ENCODE measurements at places on chromosomes 7 and 10. TPM values are rescaled to one million over a fixed set of nuclear protein-coding genes. Genes with fewer than 3 reads are reported as not detected.

- no peak for DNase-seq
These were observed 66.7 kb downstream of the PTEN start for GRCh38 chr10:87930141-87930540.

DNA sequence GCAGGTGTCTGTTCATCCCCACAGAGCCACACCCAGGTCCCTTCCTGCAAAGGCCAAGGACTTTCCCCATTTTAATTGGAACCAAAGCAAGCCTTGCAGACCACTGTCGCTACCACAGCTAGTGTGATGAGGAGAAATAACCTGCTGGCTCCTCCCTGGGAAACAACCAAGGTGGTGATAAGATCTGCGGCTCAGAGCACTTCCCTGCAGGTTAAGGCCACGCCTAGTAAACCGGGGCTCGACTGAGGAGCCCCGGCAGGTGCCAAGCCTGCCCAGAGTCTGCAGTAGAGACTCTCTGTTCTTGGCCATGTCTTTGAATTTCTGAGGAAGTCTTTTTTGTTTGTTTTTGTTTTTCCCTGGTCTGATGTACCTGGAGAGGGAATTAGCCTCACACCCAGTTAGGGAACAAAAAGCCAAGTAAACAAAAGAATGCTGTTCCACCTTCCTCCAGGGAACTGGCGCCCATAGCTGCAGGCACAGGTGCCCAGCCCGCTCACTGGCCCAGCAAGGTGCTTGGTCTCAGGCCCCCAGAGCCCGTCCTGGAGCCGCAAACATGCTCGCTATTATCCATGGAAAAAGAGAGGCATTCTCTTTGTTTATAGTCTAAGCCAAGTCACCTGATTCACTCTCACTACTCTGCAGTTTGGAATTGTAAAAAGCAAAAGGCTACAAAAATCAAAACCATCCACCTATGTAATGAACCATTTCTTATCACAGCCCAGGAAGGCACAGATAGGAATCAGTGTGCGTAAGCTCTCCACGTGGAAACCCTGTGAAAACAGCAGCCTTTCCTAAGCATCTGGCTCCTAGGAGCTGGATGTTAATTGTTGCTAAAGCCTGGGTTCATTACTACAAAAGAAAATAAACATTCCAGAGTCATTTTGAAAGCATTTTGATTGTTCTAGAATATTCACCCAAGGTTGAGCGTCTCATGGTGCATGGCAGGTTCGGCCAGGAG is 2.7 kb downstream of the GPR146 start:
- no peak for DNase-seq

- no peak for DNase-seq
These were observed 70.2 kb upstream of the GRB10 start for GRCh38 chr7:50852901-50853300.

DNA sequence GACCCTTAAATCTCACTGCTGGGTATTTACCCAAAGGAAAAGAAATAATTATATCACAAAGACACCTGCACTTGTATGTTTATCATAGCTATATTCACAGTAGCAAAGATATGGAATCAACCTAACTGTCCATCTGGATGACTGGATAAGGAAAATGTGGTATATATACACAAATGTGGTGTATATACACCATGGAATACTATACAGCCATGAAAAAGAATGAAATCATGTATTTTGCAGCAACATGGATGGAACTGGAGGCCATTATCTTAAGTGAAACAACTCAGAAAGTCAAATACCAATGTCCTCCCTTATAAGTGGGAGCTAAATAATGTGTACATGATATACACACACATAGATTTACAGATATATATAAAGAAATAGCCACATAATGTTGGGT is 168.2 kb downstream of the SH2D4B start:
- DNase-seq, result no peak

DNA sequence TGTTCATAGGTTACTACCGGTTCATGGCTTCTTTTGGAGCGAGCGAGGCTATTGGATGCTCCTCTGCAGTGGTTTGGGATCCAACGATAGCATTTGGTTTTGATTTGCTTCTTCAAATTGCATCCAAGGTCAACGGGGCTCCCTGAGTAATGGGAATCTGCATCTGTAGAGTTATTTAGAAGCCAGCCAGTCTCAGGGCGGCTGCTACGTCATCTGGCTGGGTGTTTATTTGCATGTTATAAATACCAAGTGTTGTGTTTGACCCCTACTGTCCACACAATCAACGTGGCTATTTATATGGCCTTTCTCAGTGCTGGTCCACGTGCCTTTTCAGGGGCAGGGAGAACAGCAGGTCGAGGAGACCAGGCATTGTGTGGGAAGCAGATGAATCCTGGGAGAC is 137.7 kb downstream of the PRPF18 start:
- DNase-seq, result peak; percentile 69

DNA sequence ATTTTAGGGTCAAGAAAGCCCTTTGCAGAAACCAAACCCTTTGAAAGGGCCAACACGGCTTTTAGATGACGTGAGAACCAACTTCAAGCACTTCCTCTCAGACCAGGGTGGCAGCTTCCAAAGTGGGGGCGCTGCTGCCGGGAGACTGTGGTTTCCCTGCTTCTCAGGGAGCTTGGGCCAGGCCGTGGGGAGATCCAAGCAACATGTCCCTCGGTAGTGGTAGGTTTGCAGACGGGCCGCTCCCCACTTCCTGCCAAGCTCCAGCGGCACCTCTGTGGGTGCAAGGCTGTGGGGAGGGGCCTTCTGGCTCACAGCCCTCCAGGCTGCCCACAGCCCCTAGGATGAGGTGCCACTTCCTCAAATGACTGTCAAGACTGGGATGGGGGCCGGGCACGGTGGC is 132.4 kb downstream of the FAM53B start:
- DNase-seq, result no peak

- no peak for DNase-seq
These were observed 897.8 kb downstream of the SORCS3 start for GRCh38 chr10:105538874-105539273.

DNA sequence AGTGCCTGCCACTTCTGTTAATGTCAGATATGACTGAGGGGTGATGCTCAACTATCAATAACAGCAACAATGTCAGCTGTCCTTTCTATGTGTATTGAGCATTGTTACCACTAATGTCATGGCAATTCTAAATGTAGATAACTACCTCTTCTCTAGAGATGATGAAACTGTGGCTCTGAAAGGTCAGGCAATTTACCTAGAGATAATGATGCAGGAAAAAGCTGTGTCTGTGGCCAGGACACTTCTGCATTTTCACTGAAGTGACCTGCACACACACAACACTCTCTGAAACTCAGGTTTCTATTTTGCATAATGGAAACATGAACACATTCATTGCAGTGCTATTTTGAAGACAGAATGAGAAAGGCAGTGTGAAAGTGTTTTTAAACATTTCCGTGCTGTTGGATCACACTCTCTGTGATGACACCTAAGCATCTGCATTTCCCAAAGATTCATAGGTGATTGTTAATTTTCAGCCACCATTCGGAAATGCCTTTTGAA is 148.2 kb downstream of the KCND2 start:
- DNase-seq, result no peak

DNA sequence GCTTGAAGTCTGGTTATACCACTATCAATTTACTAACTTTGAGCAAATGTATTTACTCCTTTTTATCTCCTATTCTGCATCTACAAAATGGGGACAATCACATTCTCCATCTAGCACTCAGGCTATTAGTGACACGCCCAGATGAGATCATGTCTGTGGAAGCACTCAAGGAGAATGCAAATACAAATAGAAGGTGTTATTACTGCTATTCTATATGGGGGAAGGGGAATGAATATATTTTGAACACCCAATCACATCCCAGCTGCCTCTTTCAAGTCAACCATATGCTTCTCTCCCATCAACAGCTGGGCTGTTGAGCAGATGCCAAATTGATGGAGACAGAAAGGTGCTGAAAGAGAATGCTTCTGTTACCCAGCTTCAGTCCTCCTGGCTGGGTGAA is 23.5 kb downstream of the SGMS1 start:
- DNase-seq, result no peak

DNA sequence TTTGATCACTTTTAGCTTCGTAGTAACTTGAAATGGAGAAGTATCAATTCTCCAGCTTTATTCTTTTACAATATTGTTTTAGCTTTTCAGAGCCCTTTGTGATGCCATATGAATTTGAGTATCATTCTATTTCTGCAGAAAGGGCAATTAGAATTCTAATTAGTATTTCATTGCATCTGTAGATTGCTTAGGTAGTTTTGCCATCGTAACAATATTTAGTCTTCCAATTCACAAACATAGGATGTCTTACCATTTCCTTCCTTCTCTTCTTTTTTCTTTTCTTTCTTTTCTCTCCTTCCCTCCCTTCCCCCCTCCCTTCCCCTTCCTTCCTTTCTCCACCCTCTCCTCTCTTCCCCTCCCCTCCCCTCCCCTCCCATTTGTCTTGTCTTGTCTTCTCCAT is 105.0 kb downstream of the MAPK8 start:
- no peak for DNase-seq

DNA sequence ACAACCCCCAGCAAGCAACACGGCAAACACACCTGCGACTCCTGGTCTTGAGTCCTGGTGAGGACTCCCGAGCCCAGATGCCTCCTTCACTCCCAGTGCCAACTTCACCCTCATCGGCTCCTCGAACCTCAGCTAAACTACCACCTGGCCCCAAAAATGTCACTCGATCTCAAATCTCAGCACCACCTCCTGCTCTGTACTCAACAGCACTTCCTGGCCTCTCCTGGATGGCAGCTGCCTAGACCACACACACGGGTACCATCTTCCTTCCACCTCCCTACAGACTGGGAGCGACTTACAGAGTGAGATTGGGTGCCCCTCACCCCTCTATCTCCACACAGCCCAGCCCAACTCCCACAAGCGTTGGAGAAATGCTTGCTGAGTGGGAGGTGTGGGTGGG is 123.9 kb upstream of the MGMT start:
- DNase-seq, result no peak

GRCh38 chr7:71696511-71696910 is 564.6 kb downstream of the GALNT17 start:
- DNase-seq, result no peak

DNA sequence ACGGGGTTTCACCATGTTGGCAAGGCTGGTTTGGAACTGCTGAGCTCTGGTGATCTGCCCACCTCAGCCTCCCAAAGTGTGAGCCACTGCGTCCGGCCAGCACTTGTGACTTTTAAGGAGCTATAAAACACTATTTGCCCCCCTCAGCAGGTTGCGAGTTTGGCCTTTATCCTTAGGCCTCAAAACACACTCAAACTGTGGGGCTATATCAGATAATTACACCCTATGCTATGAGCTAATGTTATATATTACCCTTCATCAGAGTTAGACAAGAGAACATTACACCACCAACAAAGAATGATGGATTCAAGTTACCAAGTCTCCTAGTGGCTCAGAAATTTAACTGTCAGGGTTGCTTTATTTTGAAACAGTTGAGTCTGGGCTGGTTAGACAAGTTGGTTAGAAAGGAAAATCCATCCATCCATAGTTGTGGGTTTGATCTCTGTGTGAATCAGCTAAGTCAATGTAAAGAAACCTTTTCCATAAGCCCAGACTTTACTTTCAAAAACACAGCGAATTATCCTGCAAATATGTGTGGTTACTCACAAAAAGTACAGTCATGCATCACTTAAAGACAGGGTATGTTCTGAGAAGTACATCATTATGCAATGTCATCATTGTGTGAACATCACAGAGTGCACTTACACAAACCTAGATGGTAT is 115.8 kb downstream of the SEMA3D start:
- DNase-seq, result no peak

GRCh38 chr10:3803927-3804741 is 19.1 kb upstream of the KLF6 start:
- no peak for DNase-seq

Gene FAM25C
- polyA plus RNA-seq, result not detected

Gene AKR1B15
- polyA plus RNA-seq, result 0.26 TPM

Gene CUZD1
- 1.0 TPM for polyA plus RNA-seq

Gene HHEX
- polyA plus RNA-seq, result 8.1 TPM

Gene KBTBD2
- polyA plus RNA-seq, result 40.4 TPM

Gene SKIDA1
- 2.2 TPM for polyA plus RNA-seq

Gene SPOCK2
- 3.6 TPM for polyA plus RNA-seq

Gene ATOH7
- 0.22 TPM for polyA plus RNA-seq

Gene CCNJ
- 9.9 TPM for polyA plus RNA-seq

Measured in hindlimb muscle (tissue), 1 donor.